ENCODE measurements at places on chromosomes 5 and 9.

DNA sequence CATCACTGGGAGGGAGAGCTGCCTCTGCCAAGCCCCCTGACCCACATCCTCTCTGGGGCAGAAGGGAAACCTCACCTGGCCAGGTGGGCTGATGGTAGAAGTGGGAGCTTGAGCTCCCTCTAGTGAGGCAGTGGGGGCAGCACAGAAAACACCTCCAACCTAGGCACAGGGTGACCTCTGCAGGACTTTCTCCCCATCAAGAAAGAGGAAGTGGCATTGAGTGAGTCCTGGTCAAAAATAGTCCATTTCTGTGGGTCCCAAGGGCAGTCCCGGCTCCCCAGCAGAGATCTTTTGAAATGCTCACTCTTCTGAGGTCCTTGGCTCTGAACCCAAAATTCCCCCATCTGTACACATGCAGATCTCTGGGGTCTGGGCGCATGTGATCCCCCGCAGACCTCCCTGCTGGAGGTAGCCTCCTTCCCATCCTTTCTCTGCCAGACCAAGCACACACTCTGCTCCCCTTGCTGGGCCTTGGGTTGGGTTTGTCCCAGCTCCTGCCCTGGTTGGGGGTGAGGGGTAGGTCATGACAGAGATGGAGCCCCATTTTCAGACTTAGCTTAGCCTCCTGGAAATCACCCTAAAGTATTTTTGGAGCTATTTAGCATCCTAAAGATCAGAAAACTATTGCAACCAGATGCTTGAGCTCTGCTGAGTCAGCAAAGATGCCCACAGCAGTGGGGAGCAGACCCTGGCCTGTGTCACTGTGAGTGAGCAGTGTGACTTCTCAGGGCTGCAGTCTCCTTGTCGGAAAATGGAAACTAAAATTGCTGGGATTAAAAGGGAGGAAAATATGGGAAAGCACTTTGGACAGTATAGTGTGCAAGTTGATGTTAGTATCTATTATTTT is 41.6 kb upstream of the LCP2 start:
- DNase-seq, result no peak

DNA sequence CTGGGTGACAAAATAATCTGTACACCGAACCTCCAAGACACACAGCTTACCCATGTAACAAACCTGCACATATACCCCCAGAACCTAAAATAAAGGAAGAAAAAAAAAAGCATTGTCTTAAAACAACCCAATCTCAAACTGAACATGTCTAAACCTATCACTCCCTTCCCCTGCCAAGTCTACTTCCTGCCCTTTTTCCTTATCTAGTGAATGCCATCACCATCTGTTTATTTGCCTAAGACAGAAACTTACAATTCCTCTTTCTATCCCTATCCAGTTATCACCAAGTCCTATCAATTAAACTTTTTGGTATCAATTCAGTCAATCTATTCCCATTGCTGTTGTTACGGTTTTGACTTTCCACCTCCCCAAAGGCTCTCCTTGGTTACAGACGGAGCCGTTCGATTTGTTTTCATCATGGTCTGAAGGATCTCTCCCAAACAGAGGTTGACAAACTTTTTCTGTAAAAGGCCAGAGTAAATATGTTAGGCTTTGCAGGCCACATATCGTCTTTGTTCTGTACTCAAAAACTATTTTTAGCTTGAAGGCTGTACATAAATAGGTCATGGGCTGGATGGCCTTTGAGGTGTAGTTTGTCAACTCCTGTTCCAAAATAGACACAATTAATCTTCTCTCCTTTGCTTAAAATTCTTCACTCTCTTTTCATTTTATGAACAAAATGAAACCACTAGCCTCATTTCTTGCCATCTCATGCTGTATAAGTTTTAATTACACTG is 12.1 kb downstream of the NOL8 start:
- no peak for DNase-seq

GRCh38 chr5:131957721-131958441 is 12.4 kb upstream of the MEIKIN start:
- no peak for DNase-seq

GRCh38 chr5:140869555-140869886 is 764 bp downstream of the PCDHA11 start:
- DNase-seq, result no peak

GRCh38 chr9:75121914-75122558 is 33.7 kb downstream of the OSTF1 start:
- no peak for DNase-seq

DNA sequence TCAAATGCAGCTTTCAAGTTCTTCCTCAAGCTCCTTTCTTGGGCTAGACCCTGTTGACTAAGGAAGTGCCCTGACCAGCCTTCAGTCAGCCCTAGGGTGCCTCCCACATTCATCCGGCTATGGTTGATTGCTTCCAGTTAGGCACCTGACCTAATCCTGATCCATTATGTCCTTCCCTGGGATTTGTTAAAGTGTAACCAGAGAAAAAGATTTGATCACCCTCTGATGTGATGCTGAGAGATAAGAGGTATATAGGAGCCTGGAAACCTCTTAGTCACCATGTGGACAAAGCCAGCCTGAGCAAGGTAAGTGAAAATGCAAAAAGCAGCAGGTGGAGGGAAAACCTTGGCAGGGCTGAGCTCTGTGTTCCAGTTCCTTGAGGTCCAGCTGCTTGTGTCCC is 178.8 kb upstream of the ERCC6L2 start:
- DNase-seq, result no peak

GRCh38 chr5:142783601-142784341 is 13.6 kb downstream of the ARHGAP26 start:
- peak; percentile 45 for DNase-seq

- DNase-seq, result no peak
Measured at GRCh38 chr9:112760821-112761220, 10.3 kb downstream of the SNX30 start.

DNA sequence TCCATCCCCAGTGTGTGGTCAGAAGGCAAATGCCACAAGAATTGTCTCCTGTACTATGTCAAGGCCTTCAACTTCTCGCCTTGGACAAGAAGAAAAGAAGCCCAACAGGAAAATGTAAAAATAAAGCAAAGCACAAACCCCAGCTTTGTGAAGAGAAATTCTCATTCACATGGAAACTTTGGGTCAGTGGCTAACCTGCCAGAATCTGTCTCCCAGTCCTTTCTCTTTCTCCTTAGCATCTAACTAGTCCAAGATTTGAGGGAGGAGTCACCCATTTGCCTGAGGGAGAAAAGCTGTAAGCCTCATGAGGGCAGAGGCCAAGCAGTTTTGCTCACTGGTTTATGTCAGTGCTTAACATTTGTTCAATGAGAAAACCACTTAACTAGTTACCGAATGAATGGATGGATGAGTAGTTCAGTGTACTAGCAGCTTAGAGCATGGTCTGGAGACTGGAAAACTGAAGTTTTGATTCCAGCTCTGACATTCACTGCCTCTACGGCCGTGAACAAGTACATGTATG is 36.0 kb downstream of the ADAM19 start:
- DNase-seq, result no peak

DNA sequence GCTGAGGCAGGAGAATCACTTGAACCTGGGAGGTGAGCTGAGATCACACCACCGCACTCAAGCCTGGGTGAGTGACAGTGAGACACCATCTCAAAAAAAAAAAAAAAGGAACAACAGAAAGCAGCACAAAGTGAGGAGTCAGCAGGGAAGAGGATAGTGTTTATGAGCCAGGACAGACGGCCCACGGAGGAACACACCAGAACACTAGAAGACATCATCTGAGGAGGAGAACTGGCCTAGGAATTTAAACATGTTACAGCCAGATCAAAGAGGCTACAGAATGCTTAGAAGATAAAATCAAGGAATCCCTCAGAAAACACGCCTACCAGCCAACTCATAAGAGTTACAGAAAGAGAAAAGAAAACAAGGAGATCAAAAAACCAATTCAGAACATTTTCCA is 12.2 kb downstream of the UBAC1 start:
- DNase-seq, result no peak

DNA sequence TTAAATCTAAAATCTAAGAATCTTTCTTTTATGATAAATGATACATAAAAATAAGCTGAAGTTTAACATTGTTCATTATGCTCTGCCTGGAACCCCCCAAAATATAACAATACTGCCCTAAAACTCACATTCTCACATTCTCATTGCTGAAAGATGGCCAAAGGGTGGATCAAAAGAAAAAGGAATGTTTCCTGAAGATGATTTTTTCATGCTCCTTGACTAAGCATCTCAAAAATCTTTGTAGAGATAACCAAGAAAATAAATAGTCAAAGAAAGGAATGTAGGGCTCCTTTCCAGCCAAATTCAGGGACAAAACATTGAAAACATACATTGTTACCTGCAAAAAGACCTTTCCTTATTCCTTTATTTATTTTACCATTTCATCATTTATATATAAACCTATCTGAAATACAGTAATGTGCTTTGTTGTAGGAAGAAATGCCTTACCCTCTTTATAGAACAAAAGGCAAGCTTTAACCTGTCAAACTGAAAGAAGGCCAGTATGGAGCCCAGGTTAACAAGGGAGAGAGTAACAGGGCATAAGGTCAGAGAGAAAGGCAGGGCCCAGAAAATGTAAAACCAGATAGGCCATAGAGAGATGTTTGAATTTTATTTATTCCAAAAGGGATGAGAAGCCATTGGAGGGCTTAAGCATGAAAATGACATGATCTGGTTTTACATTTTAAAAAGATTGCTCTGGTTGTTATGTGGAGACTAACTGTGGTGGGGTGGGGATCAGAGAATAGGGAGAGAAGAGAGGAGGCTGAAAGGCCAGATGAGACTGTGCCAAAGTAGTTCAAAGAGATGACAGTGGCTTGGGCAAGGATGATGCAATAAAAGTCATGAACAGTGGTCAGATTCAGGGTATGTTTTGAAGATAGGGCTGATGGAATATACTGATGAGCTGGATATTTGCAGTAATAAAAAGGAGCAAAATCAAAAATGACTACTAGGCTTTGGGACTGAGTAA is 37.3 kb upstream of the CDK5RAP2 start:
- peak; percentile 62 for DNase-seq

DNA sequence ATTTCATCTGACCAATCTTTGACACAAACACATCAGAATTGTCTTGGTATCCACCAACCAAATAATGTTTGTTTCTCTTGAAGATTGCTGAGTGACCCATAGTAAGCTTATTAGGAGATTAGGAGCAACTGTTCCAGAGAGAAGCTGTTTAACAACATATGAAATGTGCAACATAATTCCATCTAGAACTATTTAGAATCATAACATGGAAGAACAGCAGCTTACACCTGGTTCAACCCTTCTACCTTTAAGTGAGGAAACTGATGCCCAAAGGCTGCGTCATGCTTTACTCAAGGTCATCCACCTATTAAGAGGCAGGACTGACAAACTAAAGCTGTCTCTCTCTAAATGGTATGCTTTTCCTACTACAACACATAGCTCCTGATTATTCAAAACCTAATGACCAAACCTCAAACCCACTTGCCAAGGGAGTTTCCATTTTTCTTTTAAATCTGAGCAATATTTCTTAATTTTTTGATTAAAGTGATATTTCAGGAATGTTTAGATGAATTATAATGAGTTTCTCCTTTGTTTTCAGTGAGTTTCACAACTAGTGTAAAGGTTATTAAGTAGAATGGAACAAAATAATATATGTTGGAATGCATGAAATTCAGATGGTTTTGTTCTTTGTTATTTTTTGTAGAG is 545.9 kb downstream of the RAB3C start:
- DNase-seq, result peak; percentile 63

DNA sequence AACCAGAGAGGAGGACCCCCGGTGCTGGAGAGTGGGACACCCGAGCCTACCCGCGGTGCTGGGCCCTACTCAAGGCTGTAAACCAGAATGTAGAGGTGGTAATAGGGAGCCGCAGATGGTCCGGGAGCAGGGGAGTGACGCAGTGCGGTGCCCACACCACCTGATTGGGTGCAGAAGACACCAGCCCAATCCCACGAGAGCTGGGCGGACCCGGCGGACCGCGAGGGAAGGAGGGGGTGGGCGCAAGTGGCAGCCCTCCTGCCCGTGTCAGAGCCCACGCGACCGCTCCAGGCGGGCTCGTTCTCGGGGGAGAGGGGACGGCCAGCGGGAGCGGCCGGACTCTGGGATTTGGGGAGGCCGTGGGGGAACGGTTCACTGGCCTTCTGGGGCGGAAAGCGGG is 71.2 kb downstream of the C9orf50 start:
- DNase-seq, result peak; percentile 76

GRCh38 chr9:10250219-10250618 is 362.6 kb downstream of the PTPRD start:
- no peak for DNase-seq

GRCh38 chr9:114153761-114154599 is 1.4 kb upstream of the COL27A1 start:
- no peak for DNase-seq

All from AG10803 (cell line).